ENCODE measurements at places on chromosomes 12 and 14.

- DNase-seq, result peak; percentile 32
Measured at GRCh38 chr12:107320929-107321631, 227.7 kb upstream of the CRY1 start.

- DNase-seq, result no peak
Measured at GRCh38 chr14:36859119-36859518, 197.5 kb downstream of the PAX9 start.

DNA sequence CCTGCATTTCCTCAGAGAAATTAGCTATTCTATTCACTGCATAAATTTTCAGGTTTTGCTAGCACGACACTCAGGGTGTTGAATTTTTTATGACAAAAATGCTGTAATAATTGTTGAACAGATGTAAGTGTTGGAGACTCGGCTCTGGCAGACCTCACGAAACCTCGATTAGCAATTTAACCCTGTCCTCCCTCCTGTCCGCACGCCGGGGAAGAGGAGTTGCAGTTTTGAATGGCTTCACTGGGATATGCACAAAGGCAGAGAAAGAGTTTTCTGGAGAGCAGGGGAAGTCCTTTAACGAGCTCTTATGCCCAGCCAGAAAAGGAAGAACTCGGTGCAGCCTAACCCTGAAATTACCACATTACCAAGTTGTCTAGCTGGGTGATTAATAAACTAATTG lies 661.1 kb downstream of the VRK1 start:
- no peak for DNase-seq

GRCh38 chr12:30308010-30308717 lies 387.5 kb downstream of the IPO8 start:
- DNase-seq, result no peak

DNA sequence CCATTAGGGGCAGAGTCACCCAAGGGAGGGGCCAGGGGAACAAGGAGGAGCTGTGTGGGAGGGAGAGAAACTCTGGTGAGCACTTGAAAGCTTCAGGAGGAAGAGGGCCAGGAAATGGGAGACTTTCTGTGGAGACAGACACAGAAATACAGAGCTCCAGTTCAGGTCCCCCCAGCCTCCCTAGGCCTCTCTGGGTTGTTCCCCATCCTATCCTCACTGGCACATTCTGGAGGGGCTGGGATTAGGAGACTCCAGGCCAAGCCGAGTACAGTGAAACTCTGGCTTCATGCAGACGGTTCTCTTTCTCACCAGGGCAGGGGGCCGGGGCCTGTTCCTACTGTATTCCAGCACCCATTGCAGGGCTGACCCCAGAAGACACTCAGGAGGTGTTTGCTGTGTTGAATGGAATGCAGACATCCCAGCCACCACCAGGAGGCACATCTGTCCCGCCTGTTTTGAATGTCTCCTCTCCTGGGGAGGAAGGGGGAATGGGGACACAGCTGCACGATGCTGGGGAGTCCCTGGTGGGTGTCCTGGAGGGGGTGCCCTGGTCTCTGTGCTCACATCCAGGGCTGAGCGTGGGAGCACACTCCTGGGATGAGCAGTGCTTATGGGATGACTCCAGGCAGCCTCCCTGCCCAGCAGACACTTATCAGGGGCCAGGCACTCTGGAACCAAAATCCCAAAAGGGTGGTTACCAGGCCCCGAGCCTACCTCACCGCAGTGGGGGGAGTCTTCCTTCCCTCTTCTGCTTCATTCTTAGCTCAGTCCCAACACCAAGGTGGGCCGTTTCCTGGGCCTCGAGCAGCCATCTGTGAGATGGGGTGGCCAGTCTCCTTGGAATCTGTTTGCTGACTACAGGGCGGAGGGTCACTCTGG lies 5.5 kb upstream of the KRT84 start:
- no peak for DNase-seq

DNA sequence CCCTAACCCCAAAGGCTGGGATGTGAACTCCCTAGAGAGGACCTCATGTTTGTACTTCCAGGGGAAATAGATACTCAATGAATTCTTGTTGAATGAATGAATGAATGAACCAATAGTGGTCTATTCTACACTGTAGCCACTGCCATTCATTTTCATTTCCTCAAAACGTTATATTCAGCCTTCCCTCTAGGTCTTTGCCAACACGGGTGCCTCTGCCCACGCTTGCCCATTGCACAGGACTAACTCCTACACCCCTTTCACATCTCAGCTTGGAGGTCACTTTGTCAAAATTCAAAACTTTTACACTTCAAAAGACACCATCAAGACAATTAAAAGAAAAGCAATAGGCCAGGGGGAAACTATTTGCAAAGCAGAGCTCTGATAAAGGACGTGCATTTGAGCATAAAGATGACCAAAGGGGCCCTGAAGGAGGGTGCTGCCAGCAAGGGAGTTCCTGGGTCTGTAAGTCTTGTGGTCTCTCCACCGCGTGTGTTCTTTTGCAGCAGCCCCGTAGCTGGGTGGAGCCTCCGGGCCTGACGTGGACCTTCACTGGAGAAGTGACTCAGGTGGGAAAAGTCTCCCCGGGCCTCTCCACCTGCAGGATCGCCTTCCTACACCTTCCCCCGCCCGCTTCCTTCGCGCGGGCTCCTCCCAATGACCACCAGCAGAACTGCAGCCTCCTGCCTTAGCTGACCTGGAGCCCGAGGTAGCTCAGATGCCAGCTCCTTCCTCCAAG lies 31.5 kb downstream of the TMEM63C start:
- no peak for DNase-seq

GRCh38 chr14:69518289-69519101 lies 34.0 kb downstream of the PLEKHD1 start:
- DNase-seq, result no peak

DNA sequence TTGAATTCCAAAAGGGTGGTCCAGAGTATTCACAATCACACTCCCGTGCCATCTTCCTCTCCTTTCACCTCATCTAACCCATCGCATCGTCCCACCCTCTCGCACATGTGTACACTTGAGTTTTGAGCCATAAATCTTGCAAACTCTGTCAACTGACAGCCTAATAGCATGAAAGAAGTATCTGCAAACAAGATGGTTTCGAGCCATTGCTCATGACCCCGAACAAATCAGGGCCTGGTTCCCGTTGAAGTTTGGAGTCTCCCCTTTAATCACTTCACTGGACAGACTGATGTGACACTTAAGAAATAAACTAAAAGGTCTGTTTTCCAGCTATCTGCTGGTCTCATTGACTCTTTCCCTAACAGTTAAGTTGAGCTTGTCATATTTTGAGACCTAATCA lies 223.6 kb upstream of the SOX5 start:
- no peak for DNase-seq

DNA sequence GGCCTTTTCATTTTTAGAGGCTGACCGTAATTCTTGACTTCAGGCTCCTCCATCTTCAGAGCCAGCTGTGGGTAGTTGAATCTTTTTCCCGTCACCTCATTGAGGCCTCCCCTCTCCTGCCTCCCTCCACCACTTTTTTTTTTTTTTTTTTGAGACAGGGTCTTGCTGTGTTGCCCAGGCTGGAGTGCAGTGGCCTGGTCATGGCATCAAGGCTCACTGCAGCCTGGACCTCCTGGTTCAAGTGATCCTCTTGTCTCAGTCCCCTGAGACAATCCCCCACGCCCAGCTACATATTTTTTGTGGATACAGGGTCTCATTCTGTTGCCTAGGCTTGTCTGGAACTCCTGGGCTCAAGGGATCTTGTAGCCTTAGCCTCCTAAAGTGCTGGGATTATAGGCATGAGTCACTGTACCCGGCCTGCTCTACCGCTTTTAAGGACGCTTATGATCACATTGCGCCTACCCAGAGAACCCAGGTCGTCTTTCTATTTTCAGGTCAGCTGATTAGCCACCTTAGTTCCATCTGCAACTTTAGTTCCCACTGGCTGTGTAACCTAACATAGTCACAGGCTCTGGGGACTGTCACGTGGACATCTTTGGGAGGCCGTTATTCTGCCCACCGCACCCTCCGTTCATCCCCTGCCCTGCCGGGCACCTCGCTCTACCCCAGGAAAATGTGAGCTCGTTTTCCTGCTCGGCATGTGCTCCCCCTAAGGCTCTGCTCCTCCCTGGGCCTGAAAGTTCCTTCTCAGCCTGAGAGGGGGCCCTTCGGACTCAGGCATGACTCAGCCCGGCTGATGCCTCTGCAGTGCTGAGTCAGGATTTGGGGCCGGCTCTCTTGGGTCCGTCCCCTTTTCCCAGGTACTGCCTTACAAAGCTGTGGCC lies 13.4 kb downstream of the TNFAIP2 start:
- no peak for DNase-seq

GRCh38 chr14:100586403-100587085 lies 673 bp downstream of the BEGAIN start:
- no peak for DNase-seq

DNA sequence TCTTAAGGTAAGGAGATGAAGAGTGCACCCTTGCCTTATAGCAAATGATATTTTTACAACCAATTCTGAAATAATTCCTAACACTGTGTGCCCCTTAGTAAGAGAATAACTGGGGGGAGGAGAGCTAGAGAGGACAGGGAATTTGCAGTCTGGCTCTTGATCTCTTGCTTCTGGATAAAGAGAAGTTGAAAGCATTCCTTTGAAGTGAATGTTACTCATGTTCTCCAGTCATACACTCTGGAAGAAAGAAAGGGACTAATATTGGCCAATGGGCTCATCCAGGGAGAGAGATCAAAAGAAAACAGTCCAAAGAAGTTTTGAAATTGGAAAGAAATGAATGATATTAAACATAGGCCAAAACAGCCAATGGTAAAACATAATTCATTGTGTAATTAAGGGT lies 25.3 kb downstream of the C12orf75 start:
- no peak for DNase-seq

DNA sequence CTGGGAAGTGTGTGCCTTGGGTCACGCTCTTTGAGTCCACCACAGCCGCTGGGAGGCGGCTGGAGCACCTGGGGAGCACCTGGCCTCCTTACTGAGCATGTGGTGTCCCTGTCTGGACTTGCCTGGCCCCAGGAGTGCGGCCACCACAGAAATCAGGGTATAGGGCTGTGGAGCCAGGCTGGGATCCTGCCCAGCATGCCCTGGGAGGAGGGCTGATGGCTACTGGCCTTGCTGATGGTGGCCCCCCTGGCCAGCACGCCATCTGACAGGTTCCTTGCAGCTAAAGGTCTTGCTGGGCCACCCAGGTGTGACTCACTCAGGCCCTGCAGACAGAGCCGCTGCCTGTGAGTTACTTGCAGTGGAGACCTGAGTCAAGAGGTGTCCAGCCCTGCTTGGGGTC lies 6.0 kb downstream of the ULK1 start:
- no peak for DNase-seq

- DNase-seq, result no peak
Measured at GRCh38 chr14:68487805-68488590, 304.9 kb downstream of the ZFP36L1 start.

- DNase-seq, result no peak
Measured at GRCh38 chr14:58987591-58987990, 200.9 kb upstream of the DAAM1 start.
